ENCODE measurements at places on chromosomes 6 and 20.

- DNase-seq = no peak
Measured at GRCh38 chr6:11207199-11207968, 25.1 kb downstream of the NEDD9 start.

DNA sequence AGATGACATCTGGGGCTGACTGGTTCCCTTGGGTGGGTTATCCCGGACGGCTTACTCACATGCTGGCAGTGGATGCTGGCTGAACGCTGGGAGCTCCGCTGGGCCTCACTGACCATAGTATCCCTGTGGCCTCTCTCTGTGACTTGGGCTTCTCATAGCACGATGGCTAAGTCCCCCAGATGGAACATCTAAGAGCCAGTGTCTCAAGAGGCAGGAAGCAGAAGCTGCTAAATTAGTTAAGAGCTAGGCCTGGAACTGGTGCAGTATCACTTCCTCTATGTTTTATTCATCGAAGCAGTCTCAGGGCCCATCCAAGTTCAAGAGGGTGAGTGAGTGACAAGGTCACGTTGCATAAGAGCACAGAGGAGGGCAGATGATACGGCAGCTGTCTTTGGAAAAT, 116.5 kb upstream of the LAMP5 start:
- DNase-seq = no peak

- no peak for DNase-seq
Measured at GRCh38 chr6:139296927-139297326, 5.1 kb upstream of the TXLNB start.

- DNase-seq = no peak
Measured at GRCh38 chr6:155623450-155624178, 168.0 kb upstream of the NOX3 start.

- DNase-seq = no peak
Measured at GRCh38 chr6:169165561-169166300, 87.9 kb downstream of the THBS2 start.

DNA sequence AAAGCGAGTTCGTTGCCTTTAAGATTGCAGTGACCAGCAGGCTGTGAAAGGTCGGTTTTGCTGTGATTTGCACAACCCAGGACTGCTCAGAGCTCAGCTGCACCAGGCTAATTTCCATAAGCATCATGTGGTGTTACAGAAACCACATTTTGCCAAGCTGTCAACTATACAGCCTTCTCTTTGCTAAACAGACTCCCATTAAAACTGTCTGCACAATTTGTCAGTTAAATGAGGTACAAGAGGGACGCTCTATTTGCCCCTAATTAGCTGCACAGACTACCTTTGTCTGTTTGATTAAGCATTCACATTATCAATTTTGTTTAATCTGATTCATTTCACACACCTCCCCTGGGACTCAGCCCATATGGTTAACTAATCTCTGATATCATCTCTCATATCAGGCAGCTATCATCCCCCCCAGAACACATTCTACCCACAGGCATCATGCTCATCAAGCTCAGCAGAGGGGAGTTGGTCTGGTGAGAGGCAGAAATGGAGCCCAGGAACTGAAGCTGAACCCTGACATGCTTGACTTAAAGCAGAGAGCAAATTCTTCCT, 62.1 kb downstream of the OLIG3 start:
- DNase-seq = no peak

- DNase-seq = peak; percentile 73
Measured at GRCh38 chr20:46022411-46023147, 6.4 kb upstream of the SLC12A5 start.

DNA sequence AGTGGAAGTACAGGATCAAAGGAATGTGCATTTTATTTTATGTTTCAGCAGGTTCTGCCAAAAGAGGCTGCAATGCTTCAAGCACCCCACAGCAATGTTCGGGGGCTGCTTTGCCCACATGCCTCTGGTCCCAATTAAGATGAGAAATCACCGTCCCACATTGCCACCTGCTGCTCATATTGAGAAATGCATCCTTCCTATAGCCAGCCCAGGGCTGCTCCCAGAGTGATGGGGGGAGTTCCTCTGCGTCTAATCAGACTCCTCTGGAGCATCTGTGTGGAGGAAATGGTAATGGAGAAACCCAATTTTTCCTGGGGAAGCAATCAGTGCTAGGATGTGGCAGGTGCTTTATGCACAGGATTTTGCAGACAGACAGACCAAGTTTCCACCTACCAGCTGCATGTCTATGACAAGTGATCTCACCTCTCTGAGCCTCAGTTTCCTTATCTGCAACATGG, 33.7 kb downstream of the PTGIS start:
- DNase-seq = peak; percentile 40

DNA sequence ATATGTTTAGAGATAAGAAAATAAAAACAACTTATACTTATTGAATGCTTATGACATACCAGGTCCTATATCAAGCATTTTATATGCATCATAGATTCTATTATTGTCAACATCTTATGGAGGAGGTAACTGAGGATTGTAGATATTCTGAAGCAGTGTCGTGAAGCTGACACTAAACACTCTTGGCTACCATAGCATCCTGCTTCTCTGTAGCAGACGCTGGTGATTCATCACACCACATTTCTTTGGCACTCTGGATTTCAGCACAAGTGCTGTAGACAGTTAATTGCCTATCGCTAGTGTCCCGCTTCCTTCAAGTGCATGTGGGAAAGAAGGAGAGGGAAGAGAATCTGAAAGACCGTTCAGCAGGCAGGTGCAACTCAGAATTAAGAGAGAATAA, 317.1 kb downstream of the PLCB1 start:
- no peak for DNase-seq

- no peak for DNase-seq
Measured at GRCh38 chr6:108417027-108417426, 122.2 kb downstream of the AFG1L start.

DNA sequence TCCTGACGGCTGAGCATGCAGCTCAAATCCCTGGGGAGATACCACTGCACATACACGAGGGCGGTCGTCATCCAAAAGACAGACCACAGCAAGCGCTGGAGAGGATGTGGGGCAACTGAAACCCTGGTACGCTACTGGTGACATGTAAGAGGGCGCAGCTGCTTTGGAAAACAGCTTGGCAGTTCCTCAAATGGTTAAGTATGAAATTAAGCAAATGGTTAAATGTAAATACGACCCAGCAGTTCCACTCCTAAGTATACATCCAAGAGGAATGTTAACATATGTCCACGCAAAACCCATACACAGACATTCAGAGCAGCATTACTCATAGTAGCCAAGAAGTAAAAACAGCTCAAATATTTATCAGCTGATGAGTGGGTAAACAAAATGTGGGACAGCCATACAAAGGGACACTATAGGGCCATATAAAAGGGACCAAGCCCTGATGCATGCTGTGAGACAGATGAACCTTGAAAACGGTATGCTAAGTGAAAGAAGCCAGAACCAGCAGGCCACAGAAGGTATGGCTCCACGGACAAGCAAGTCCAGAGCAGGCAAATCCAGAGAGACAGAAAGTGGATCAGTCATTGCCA, 38.5 kb downstream of the RIPOR3 start:
- DNase-seq = no peak
